ENCODE measurements at places on chromosomes 2 and 18.
A peak's percentile ranks its signal among the peaks of the same experiment; 100 is the strongest.

DNA sequence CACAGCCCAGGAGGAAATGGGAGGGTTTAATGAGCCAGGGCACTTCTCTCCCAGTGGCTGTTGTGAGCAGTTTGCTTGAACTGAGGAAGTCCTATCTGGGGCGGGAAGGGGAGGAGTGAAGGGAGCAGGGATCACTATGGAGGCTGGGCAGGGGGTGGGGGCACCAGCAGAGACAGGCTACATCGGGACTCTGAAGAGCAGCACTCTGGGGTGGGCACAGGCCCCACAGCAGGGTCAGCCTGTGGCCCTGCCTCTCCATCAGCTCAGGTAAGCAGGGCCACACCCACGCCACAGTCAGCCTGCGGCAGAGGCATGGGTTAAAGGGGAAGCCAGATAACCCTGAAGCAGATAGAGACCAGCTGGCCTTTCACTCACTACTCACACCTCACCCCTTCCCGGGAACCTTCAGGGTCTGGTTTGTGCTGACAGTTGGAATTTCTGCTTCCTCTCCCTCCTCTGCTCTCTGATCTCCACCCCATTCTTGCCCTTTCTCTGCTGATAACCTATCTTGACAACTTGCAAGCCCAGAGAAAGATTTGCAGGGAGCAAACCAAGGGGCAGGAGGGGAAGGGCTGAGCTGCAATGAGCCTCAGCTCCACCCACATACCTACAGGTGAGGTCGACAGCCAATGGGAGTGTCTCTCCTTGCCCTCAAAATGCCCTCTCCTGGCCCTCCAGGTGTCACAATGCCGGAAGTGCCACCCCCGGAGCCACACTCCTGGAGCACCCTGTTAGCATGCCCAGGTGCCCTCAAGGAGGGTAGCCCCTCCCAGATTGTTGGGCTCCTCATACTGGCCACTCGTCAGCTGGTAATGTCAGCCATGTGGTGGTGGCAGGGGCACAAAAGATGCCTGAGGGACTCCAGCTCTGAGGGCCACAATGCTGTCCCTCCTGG is 3.7 kb downstream of the SIGLEC15 start:
- DNase-seq: no peak

DNA sequence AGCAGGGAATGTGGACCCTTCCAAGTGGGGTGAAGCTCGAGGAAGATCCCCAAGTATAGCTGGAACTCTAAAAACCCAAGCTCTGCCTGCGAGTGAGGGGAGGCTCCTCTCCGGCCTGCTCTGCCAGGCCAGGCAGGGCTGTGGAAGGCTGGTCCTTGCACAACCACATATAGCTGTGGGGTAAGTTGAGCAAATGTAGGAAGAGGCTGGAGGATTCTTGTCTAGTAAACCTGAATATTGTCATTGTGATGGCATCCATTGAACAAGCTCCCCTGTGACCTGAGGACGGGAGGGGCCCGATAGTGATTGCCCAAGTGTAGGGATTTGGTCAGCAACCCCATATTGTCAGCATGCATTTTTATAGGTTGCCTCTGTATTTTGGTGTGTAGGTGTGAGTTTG is 103.0 kb downstream of the ACKR3 start:
- DNase-seq: no peak

DNA sequence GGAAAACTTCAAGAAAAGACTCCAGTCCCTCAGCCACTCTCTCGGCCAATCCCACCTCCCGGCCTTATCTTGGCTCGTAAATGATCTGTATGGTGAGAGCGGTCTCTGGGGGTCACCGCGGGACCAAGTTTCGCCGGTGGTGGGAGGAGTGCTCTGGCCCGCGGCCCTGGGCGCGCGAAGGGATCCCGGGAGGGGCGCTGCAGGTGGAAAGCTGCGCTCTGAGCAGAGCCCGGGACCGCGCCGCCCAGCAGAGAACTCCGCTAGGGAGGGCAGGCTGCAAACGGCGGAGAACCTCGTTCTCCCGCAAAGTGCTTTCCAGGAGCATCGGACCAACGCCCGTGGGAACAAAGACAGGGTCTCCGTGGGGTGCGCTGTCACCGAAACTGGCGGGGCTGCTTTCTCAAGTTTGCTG is 622 bp downstream of the LRP2 start:
- DNase-seq: no peak

- DNase-seq: no peak
Observed at GRCh38 chr2:175557810-175558377, 376.4 kb upstream of the ATP5MC3 start.

DNA sequence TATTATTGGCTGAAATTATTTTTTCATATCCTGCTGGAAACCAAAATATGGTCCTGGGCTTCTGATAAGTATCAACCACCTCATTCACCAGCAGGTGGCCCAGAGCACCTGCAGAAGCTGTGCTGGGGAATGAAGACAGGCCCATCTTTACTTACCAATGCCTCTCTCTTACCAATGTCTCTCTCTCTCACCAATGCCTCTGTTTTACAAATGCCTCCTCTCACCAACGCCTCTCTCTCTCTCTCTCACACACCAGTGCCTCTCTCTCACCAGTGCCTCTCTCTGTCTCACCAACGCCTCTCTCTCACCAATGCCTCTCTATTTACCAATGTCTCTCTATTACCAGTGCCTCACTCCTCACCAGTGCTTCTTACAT is 2.3 kb upstream of the MAL start:
- peak; percentile 46 for DNase-seq

- no peak for DNase-seq
Observed at GRCh38 chr2:147916723-147917122, 71.9 kb downstream of the ACVR2A start.

DNA sequence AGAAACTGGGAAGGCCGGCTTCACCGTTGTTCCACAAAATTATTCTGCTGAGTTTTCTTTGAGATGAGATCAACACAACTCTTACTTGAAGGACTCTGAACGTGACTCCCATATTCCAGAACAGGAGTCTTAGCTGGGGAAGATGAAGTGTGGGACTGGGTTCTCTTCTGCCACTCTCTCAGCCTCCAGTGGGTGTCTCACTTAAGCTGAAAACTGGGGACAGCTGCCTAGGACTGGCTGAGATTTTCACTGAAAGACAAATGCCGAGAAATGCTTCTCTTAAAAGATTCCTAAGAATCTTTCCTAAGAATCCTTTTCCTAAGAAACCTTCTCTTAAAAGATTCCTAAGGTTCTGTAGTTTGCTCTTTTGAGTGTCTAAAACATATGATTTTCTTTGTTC is 156.6 kb upstream of the LHCGR start:
- no peak for DNase-seq
